ENCODE measurements at places on chromosomes 3 and 15.

GRCh38 chr3:46849686-46850467 lies 13.4 kb downstream of the MYL3 start:
- DNase-seq = no peak

DNA sequence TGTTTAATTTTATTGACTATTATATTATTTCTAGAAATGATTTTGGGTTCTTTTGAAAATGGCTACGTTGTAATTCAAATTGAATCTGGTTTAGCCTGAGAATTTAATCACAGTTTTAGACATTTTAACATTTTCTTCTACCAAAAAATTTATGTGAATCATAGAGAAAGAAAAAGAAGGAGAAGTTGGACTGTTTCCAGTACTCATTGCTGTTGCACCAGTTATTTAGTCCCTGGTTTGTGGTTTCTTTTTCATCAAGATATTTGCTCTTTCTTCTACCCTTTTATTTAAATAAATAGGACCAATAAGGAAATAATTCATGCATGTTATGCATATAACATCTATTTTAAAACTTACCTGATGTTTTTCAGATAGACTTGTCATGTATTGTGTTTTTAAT lies 1337.1 kb downstream of the ROBO1 start:
- DNase-seq = no peak

GRCh38 chr3:139940622-139941021 lies 5.6 kb downstream of the CLSTN2 start:
- DNase-seq = no peak

GRCh38 chr3:127473244-127474024 lies 117.1 kb downstream of the TPRA1 start:
- no peak for DNase-seq

DNA sequence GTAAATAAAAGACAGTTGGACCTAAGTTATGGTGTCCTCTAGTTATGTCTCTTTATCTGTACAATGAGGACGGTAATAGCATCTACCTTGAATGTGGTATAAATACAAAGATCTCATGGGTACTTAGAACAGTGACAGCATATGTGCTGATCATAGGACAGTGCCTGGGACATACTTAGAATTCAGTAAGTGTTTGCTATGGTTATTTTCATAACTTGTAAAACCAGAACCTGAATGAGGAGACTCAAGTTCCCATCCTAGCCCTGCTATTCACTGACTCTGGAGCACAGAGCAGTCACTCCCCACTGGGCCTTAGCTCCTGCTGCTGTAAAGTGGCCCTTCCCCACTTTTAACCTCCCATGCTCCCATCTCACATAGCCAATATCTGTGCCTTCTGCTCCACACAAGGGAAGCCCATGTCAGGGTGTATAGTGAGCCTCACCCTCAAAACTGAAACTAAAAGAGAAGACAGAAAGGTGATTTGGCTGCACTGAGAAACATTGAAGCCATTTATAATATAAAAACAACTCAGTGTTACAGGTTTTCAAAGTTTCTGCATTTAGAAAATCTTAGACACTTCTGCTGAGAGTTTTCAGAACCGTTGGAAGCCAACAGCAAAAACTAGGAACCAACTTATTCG lies 225.4 kb upstream of the UBE2E2 start:
- no peak for DNase-seq

- DNase-seq = no peak
These were observed 69.7 kb upstream of the ARL6 start for GRCh38 chr3:97694876-97695275.

GRCh38 chr3:126745760-126746394 lies 41.8 kb downstream of the CHCHD6 start:
- DNase-seq = no peak

DNA sequence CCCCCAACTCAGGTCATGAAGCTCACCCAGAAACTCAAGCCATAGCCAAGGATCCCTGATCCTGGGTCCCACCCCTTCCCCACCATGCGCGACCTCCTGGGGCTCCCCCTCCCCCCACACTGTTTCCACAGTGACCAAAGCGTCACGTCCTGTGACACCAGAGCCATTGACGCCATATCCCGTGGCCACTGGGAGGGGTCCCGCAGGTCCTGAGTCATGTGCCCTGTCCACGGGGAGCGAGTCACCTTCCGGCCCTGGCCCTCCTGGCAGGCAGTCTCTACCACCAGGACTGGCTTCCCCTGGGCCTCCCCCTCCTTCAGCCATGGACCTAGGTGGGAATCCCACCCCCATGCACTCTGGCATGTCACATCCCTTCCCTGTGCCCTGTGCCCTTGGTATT lies 15.6 kb downstream of the SEMA3F start:
- DNase-seq = no peak

DNA sequence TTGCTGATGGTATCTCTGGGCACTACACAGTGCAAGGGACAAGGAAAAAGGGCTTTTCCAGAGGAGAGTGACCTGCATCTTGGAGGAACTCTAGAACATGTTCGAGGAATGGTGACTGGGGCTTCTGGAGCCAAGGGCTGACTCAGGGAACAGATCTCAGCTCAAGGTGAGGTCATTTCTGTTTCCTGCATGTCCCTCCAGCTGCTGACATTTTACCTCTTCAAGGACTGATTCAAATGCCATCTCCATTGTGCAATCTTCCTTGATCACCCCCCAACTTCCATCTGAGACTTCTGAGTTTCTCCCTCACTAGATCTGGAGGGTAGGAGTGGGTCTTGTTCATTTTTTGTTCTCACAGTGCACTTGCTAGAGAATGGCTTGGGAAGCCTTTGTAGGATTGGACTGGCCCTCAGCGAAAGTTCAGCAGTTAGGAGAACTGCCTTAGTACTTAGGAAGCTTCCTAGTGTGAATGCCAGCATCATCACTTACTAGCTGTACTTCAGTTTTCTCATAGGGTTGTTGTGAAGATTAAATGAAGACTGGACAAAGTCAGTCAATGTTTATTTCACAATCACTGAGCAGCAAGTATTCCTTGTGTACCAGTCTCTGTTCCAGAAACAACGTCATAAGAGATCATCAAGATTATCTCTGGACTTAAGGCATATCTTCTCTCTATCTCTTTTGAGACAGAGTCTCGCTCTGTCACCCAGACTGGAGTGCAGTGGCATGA lies 2.6 kb upstream of the IDH3A start:
- no peak for DNase-seq

DNA sequence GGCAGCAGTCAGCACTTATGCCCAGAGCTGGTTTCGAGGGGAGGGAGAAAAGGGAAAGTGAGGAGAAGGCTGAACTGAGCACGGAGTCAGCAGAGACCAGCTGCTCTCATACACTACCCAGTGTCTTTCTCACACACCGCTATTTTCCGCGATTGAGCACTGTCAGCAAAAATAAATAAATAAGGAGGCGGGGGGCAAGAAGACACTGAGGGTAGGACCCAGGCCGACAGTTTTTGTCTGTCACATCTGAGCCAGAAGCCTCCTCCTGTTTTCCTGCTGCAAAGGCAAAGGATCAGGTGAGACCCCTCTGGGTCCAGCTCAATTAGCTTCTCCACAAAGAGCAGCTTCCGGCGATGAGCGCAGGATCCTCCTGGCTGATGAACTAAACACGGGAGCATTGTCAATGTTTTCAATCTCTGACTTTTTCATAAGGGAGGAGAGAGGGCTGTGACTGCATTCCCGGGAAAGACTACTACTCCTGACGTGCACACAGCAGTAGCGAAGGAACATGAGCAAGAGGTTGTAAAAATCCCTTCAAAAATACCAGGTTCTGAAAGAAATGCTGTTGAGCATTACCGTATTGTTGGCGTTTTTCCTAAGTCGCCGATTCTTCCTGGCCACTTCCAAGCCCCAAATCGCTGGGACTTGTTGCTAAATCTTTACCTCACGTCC lies 1.3 kb downstream of the FRMD5 start:
- DNase-seq = peak; percentile 53

DNA sequence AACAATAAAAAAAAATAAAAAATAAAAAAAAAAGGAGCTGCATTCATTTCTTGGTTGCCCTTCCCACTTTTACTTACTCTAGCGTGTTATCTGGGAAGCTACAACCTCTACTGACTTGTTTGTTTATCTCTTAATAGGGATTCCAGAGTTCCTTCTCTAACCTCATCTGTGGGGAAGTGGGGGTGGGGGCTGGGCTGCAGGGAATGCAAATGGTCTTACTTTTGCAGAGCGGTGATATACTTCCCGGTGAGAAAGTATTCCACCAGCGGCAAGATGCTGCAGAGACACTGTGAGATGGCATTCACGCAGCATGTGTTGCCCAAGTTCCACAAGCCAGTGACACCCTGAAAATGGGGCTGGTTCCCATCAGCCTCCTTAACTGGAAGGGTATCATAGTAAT lies 2.1 kb downstream of the USP50 start:
- no peak for DNase-seq

DNA sequence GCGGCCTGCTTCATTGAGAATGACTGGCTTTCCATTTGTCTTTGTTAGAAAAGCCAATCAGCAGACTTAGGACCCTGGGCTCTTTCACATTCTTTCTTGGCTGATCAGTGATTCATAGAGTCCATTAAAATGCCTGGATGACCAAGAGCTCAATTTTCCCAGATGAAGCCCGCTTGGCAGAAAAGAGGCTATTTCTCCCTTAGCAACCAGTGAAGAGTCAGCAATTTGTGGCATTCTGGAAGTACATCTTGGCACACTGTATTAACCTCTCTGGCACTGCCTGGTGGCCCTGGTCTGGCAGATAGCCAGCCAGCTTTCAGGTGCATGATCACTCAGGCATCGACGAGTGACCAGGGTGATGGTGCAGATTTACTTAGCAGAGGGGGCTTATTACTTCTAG lies 145.7 kb upstream of the PLAAT1 start:
- DNase-seq = no peak

DNA sequence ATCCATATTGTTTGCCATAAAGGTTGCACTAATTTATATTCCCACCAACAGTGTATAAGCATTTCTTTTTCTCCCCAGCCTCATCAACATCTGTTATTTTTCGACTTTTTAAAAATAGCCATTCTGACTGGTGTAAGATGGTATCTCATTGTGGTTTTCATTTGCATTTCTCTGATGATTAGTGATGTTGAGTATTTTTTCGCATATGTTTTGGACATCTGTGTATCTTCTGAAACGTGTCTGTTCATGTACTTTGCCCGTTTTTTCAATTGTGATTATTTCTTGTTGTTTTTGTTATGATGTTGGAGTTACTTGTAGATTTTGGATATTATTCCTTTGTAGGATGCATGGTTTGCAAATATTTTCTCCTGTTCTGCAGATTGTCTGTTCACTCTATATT lies 46.5 kb downstream of the TP63 start:
- no peak for DNase-seq

- no peak for DNase-seq
These were observed 33.4 kb downstream of the SH3BP5 start for GRCh38 chr3:15299036-15299435.

GRCh38 chr15:69792823-69793222 lies 304.9 kb downstream of the TLE3 start:
- no peak for DNase-seq

- no peak for DNase-seq
These were observed 402.6 kb downstream of the NLGN1 start for GRCh38 chr3:173800154-173800553.
